ENCODE measurements at places on chromosomes 5 and 9.

- no peak overlapping the region for H3K4me3 ChIP-seq
- H3K36me3 ChIP-seq: peaks cover 4% of the 10 kb centered on the region
- DNase-seq: no peak
- peaks cover 11% of the 10 kb centered on the region for H3K27me3 ChIP-seq
These were observed 121.7 kb downstream of the ICE1 start for GRCh38 chr5:5544094-5544663.

GRCh38 chr9:33232815-33233214, 7.2 kb upstream of the SPINK4 start:
- no peaks in the 10 kb centered on the region for H3K36me3 ChIP-seq
- H3K4me1 ChIP-seq: no peaks in the 10 kb centered on the region
- H3K4me3 ChIP-seq: no peak overlapping the region
- peaks cover 9% of the 10 kb centered on the region for H3K27me3 ChIP-seq
- H3K27ac ChIP-seq: no peak overlapping the region

- no peak overlapping the region for H3K4me3 ChIP-seq
These were observed 104.1 kb downstream of the MTREX start for GRCh38 chr5:55411876-55412275.

DNA sequence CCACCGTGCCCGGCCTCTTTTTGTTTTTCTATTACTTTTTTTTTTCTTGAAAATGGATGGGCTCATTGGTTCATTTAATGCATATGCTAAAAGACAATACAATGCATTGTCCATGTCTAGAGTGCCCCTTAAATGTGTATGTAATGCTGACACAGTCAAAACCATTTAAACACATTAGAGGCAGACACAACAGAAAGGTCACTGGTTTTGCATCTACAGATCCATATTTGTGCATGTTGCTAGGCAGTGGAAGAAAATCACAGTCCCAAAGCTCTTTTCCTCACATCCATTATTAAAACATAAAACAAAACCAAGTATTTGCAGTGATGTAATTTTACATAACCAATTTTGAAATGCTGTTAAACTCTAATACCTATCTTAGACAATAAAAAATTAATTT, 389.0 kb downstream of the TAF11L14 start:
- no peaks in the 10 kb centered on the region for H3K27me3 ChIP-seq
- no peak overlapping the region for H3K27ac ChIP-seq
- no peak for DNase-seq
- no peak overlapping the region for H3K4me3 ChIP-seq

GRCh38 chr9:87590996-87591395, 93.3 kb downstream of the DAPK1 start:
- H3K27ac ChIP-seq: no peak overlapping the region
- no peaks in the 10 kb centered on the region for H3K36me3 ChIP-seq
- peaks cover 1% of the 10 kb centered on the region for H3K27me3 ChIP-seq
- no peak overlapping the region for H3K4me3 ChIP-seq
- H3K4me1 ChIP-seq: no peaks in the 10 kb centered on the region
- DNase-seq: no peak

GRCh38 chr5:66634601-66635000, 38.4 kb downstream of the MAST4 start:
- no peak overlapping the region for H3K27ac ChIP-seq
- no peak overlapping the region for H3K4me3 ChIP-seq
- DNase-seq: no peak
- no peaks in the 10 kb centered on the region for H3K27me3 ChIP-seq
- H3K36me3 ChIP-seq: no peaks in the 10 kb centered on the region

- no peak overlapping the region for H3K4me3 ChIP-seq
- H3K36me3 ChIP-seq: no peaks in the 10 kb centered on the region
- no peaks in the 10 kb centered on the region for H3K4me1 ChIP-seq
- H3K27ac ChIP-seq: no peak overlapping the region
These were observed 195.2 kb upstream of the TUT7 start for GRCh38 chr9:86549401-86549811.

DNA sequence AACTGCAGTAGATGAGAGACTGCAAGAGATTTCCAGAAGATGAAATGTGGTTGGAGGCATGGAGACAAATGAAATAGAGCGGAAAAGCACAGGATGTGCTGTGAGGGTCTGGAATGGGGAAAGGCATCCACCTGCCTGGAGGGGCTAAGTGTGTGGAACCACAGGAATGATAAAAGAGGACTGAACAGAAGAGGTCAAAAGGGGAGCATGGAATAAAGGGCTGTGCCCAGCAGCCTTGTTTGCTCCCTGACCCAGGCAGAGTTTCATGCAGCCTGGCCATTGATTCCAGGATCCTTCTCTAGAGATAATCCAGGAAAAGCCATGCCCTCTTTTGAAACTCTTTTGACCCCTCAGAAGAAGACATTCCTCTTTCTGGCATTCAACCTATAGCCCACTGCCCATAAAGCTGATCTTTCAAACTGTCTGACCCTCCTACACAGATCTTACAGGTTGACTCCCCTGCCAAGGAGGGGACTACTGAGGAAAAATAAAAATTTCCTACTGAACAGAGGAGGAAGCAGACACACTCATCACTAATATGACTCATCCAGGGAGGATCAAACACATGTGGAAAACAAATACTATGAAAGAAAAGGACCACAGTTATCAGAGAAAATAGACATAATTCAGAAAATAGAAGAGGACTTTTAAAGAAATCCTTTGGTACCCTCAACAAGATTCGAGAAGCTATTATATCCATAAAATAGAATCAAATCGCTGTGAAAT, 273.5 kb upstream of the PCSK5 start:
- no peaks in the 10 kb centered on the region for H3K4me1 ChIP-seq
- no peak overlapping the region for H3K27ac ChIP-seq
- DNase-seq: no peak
- H3K36me3 ChIP-seq: no peaks in the 10 kb centered on the region

DNA sequence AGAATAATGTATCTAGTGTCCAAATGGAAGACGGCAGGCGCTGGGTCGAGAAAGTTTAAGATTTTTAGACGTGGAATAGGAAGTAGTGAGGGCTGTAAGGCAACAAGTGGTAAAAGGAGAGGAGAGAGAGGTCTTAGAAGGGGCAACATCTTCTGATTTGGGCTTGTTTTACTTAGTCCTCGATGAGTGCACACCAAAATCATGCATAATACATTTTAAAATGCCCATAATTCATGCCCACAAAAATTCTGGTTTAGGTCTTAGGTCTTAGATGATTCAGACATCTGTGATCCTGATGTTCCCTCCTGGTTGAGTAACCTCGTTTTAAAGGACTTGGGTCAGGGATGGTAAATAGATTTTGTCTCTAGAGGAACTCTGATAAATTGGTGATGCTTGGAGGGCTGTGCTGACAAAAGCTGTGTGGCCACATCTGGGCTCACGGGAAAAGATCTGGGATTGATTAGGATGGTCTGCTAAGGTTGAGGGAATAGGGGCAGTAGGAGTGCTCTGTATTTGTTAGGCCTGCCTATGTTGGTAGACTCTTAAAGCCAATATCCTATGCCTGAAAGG, 476.3 kb downstream of the CCDC171 start:
- peaks cover 5% of the 10 kb centered on the region for H3K27me3 ChIP-seq
- H3K36me3 ChIP-seq: peaks cover 2% of the 10 kb centered on the region
- no peaks in the 10 kb centered on the region for H3K4me1 ChIP-seq

DNA sequence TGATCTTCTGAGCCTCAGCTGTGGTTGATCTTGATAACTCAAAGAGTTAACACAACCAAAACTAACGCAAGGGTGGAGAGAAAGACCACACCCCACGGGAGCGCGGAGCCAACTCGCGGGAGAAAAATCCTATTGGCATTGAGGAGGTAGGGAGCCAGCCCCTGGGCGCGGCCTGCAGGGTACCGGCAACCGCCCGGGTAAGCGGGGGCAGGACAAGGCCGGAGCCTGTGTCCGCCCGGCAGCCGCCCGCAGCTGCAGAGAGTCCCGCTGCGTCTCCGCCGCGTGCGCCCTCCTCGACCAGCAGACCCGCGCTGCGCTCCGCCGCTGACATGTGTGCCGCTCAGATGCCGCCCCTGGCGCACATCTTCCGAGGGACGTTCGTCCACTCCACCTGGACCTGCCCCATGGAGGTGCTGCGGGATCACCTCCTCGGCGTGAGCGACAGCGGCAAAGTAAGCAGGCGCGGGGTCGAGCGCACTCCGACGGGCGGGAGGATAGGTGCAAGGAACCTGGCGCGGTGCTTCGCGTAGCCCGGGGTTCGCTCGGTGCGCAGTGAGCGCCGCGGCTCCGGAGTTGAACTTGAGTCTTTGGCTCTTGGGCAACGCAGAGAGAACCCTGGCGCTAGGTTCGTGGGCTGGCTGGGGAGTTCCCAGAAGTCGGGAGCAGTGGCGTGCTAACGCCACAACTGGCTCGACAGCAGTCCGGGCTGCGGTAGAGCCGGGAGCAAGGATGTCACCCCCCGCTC, at the start of gene GDA:
GDA (plus strand) TSS at position 210 of the 745 bp plus-strand sequence; CDS start at position 330, 120 bp downstream.
- H3K36me3 ChIP-seq: no peaks in the 10 kb centered on the region
- no peak for DNase-seq
- H3K27ac ChIP-seq: no peak within 1 kb of the TSS
- H3K27me3 ChIP-seq: peaks cover 16% of the 10 kb centered on the region
- no peak within 1 kb of the TSS for H3K4me3 ChIP-seq

GRCh38 chr5:60184606-60185005, 291.1 kb upstream of the PDE4D start:
- no peak overlapping the region for H3K4me3 ChIP-seq
- no peaks in the 10 kb centered on the region for H3K27me3 ChIP-seq
- DNase-seq: no peak
- H3K4me1 ChIP-seq: peaks cover 2% of the 10 kb centered on the region
